ENCODE measurements at places on chromosomes 1 and 21.
A peak's percentile ranks its signal among the peaks of the same experiment; 100 is the strongest.

GRCh38 chr1:55071477-55071876 is 32.1 kb downstream of the PCSK9 start:
- no peak for DNase-seq

GRCh38 chr21:34650861-34651431 is 17.8 kb upstream of the CLIC6 start:
- no peak for DNase-seq

- no peak for DNase-seq
Measured at GRCh38 chr1:26287033-26287711, 7.3 kb downstream of the SH3BGRL3 start.

GRCh38 chr1:117572546-117572945 is 33.3 kb upstream of the TENT5C start:
- DNase-seq = no peak

DNA sequence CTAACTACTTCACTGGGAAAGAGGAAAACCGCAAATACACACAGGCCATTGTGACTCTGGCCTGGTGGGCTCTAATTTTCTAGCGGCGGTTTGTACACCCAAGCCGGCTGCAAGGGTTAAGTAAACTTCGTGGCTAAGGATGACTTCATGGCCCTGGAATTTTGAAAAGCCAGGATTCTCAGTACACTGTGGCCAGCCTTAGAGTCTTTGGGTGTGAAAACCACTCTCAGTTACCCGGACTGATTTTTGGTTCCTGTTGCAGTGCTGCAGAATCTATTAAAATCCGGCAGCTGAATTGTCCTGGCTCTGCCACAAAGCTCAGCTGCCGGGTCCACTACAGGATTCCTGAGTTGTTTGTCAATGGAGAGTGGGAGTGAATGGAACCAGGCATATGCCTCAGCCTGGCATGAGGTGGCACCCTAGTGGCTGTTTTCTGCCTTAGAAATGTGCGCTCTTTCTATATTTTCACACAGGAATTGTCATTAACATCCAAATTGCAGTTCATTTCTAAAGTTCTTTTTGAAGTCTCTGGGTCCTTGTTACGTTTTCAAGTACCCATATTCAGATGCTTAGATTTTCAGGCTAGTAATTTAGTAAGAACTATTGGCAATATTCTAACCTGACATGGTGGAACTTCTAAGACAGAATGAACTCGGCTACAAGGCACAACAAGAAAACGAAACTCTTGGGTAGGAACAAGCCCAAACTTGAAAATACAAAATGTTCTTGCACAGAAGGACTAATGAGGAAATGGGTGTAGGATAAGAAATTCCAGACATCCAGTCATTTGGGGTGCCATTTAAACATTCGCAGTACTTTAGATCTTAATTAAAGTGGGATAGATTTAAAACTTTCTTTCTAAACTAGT is 255.9 kb downstream of the NFIA start:
- peak; percentile 73 for DNase-seq

- DNase-seq = peak; percentile 66
Measured at GRCh38 chr1:109466452-109467300, at the start of gene SYPL2. TSS of gene SYPL2 (plus strand) at chr1:109466546. CDS start at chr1:109466844, 298 bp downstream.

- DNase-seq = no peak
Measured at GRCh38 chr1:44624268-44624901, 49.9 kb downstream of the TMEM53 start.

DNA sequence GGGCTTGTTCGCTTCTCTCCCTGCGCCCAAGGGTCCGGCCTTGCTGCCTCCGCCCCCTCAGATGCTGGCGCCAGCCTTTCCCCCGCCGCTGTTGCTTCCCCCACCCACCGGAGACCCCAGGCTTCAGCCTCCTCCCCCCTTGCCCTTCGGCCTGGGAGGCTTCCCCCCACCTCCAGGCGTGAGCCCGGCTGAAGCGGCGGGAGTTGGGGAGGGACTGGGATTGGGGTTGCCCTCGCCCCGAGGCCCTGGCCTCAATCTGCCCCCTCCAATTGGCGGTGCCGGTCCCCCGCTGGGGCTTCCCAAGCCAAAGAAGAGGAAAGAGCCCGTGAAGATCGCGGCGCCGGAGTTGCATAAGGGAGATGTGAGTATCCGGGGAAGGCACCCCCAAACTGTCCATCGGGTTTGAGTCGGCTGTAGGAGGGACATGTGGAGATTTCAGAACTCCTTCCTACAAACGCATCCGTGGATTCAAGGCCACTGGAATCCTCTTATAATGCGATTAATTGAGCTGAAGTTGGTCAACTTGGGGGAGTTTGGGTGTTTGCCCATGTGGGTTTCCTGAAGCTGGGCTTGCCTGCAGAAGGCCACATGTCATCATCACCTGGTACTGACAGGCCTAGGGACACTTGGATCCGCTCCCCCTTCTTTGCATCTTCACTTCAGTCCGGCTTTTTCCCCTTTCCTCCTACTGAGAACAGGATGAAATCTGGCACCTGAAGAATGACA is 707 bp downstream of the PRCC start:
- DNase-seq = peak; percentile 68

DNA sequence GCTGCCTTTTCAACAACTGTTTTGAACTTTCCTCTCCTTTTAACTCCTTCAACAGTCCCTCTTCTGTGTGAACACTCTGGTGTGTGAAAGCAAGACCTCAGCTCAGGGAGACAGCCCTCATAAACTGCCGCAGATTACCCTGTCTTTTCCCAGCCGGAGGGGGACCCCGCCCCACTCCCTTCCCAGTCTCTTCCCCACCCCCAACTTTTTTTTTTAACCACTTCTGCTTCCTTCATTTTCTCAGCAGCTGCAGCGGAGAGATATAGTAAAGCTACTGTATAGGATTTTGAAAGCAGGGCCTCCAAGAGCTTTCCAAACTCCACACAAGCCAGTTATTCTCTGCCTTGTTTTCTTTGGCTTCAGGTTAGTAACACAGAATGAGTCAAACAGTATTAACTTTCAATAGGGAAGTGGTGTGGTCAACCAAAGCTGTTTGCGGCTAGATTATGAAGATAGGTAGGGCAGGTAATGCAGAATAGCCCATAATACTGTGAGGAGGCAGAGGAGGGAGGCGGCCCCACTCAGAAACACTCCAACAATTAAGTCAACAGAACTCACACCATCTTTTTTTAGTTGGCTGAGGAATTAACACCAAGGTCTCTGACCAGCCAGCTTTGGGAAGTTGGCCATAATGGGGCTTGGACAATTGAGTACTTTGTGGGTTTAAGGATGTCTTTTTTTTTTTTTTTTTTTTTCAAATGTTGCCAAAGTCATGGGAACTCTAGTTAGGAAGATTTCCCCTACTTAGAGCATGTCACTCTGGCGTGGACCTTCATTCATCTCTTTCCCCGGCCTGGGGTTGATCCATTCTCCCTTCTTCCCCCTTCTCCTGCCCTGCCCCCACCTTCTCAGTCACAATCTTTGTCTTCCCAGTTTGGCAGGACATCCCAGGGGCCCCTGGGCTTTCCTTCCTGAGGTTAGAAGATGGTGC is 177.0 kb downstream of the CLIC6 start:
- DNase-seq = no peak

- DNase-seq = no peak
Measured at GRCh38 chr1:31266547-31266946, 26.9 kb upstream of the NKAIN1 start.

DNA sequence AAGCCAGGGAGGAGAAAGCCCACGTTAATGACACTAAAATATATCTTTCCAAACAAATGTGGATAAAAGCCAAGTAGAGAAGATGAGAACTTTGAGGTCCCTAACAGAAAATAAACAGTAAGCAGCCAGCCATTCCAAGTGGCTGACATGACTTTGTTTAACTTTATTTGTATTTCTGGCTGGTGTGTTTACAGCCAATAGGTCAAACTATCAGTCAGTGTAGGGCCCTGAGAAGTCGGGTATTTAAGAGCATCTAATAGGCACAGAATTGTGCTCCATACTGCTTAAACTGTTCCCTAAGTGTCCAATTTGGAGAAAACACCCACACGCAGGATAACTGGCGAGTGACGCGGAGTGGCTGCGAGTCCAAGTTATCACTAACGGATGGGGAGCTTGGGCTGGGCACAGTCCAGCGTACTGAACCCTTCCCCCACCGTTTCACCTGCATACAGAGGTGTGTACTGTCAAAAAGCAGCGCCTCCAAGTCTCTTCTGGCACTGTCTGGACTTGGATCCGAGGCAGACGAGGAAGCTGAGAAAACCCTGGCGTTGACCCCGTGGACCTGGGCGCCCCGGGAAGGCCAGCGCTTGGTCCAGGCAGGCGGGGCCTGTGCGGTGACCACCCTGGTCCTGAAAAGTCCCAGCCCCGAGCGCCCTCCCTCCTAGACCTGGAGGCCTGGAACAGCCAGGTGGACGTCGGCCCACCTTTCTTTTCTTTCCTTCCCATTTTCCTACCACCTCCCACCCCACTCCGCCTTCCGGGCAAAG is 662 bp upstream of the LGALS8 start:
- no peak for DNase-seq

GRCh38 chr21:36966066-36966820 is at the start of gene HLCS:
TSS of gene HLCS (minus strand) at chr21:36966669. CDS start at chr21:36966638, 31 bp downstream.
- DNase-seq = peak; percentile 91

GRCh38 chr21:25791319-25791718 is 56.5 kb downstream of the GABPA start:
- DNase-seq = peak; percentile 53

- no peak for DNase-seq
Measured at GRCh38 chr21:45359451-45360217, 45.3 kb upstream of the COL18A1 start.

- DNase-seq = no peak
Measured at GRCh38 chr1:15288173-15288926, 41.3 kb downstream of the FHAD1 start.

- no peak for DNase-seq
Measured at GRCh38 chr1:206878456-206878855, 13.0 kb downstream of the IL20 start.

- no peak for DNase-seq
Measured at GRCh38 chr1:66262208-66262963, 271.6 kb upstream of the SGIP1 start.

DNA sequence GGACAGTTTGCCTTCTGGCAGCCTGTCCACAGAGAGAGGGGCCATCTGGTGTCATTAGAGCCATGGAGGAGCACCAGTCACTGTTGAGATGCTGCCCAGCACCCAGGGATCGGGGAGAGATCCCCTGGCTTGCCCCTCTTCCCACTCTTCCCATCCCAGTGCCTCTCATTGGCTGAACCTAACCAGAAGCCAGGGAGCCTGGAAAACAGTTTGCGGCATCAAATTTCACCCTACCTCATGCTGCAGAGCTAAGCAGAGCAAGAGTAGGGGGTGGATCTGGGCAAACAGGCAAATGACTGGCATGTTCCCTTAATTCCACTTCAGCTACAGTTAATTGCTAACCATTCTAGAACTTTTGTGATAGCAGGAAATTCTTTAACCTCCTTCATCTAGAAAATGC is 19.1 kb downstream of the TRAF5 start:
- no peak for DNase-seq

GRCh38 chr21:29657240-29657989 is 282.4 kb downstream of the GRIK1 start:
- no peak for DNase-seq

DNA sequence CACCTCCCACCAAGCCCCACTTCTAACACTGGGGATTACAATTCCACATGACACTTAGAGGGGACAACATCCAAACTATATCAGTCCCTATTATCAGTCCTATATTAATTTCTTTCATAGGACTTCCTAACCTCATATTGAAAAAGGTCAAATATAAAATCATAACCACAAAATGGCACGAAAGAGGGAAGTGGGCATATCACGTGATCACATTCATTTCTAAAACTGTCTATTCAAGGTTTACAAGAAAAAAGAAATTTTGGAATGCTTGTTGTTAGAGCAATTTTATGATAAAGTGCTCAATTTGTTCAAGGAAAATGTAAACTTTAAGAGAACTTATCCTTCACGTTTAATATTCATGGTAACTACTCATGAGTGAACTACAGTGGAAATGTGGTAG is 13.2 kb upstream of the CDC7 start:
- DNase-seq = no peak

DNA sequence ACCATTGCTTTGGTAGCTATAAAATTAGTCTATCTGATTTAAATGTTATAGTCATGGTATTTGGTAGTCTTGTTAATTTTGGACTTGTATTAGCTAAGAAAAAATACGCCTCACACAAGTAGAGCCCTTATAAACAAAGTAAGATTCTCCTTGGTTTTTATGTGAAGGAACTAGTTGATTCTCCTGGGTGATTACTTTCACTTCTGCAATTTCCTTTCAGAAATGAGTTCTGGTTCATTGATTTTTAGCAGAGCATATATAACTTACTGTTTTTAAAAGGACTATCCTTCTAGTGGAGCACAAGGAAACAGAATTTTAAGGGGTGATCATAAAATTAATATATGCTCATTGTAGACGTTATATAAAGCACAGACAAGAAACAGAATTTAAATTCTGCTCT is 120.1 kb downstream of the BACH1 start:
- no peak for DNase-seq

DNA sequence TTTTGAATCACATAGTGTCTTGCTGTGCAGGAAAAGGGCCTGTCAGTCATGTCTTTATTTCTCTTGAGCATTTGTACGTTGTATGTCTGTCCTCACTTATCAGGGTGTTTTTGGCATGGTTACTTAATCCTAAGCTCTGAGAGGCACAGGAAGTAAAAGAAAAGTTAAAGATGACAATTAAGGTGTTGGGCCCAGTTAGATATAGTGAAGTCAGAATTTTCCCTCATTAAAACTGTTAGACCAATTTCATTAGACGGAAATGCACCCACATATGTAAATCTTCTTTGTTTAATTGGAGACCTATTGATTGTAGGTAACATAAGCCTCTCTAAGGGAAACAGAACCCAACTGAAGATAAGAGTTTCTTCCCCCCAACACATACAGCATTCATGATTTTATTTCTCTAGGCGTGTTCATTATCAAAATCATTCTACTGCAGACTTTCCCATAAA is 21.9 kb downstream of the NFIA start:
- no peak for DNase-seq

DNA sequence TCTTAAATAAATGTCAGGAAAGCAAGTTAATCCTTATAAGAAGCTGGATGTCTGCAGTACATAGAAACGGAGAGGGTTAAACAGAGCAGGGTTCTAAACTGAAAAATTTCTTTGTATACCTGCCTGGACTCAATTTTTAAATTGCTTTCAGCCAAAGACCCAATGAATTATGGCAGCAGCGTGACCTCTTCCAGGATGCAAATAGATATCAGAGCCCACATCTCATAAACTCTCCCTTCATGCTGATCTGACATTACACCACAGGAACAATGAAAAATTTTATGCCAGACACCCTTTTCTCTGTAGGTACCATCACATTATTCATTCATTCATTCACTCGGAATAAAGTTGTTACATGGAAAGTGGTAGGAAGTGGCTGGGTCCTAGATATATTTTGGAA is 236.4 kb downstream of the NUF2 start:
- no peak for DNase-seq

- DNase-seq = peak; percentile 65
Measured at GRCh38 chr21:44931501-44932407, 8.1 kb upstream of the SLX9 start.

DNA sequence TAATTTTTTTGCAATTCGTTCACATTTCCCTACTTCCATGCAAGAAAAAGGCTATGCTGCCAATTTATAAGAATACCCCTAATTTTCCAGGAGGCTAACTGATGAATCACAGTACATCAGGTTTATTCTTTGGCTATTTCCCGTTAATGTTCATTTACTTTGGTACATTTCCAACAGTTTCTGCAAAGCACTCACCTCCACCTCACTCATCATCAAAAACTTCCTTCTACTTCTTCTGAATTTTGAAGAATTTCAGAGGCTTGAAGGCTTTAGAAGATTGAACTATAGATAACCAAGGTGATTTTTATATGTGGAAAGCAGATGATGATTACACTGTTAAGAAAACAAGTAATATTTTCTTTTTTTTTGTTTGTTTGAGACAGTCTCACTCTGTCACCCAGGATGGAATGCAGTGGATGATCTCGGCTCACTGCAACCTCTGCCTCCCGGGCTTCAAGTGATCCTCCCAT is 60.5 kb upstream of the HP1BP3 start:
- DNase-seq = no peak

GRCh38 chr1:16010837-16011236 is 6.8 kb downstream of the SRARP start:
- no peak for DNase-seq

All from D341Med (cell line).